Calu3 (cell line): ENCODE measurements at places on chromosomes 5 and 9. TPM values are rescaled to one million over a fixed set of nuclear protein-coding genes. Genes with fewer than 3 reads are reported as not detected.

The TBC1D9B gene
- total RNA-seq: 147 and 148 TPM in 2 replicates

DNA sequence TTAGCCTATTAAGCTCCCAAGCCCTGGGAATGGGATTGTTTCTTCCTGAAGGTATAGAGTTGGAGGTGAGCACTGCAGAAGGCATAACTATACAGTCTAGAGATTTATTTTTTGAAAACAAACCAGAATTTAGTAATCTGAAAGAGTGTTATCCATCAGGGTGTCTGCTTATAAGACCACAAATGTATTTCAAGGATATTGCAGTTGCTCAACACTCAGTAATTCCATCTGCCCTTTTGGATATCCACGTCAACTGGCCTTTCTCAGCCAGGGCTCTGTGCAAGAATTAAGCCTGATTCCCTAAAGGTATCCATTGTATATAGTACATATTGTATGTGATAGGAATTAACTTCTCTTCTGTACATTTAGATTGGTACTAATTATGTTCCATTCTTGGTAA is 15.0 kb upstream of the IL31RA start:
- no peak overlapping the region for H3K27ac ChIP-seq
- H3K4me3 ChIP-seq: no peak overlapping the region
- H3K27me3 ChIP-seq: no peaks in the 10 kb centered on the region
- H3K4me1 ChIP-seq: no peaks in the 10 kb centered on the region
- no peaks in the 10 kb centered on the region for H3K36me3 ChIP-seq

DNA sequence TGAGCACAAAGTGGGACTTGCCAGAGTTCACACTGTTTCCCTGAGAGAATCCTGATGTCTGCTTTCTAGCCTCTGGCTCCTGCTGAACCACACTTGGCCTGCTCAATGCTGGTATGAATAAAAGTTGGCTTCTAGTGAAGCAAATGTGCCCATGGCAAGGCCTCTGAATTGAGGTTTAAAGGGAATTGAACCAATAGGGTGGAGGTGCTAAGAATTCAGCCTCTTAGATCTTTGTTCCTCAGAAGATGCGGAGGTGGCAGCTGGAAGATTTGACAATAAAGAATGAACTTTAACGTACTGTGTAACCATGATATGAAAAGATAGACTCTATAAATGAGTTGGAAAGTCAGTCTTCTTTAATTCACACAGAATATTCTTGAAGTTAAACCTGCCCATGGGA is 57.2 kb downstream of the RASGRF2 start:
- H3K36me3 ChIP-seq: no peaks in the 10 kb centered on the region
- H3K4me3 ChIP-seq: no peak overlapping the region
- H3K27ac ChIP-seq: no peak overlapping the region
- peaks cover 19% of the 10 kb centered on the region for H3K4me1 ChIP-seq

DNA sequence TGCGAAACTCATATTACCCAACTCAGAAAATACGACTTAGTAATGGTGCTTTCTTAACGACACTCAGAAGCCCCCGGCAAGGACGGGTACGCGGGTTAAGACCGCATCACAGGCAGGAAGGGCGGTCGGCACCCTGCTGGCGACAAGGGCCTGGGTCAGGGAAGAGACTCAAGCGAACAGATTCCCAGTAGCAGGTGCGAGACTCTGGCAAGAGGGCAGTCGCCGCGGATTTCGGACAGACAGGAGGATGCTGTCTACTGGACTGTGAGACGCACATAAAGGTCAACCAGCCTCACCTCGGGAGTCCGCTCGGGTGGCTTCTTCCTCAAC is 398 bp downstream of the RAPGEF6 start:
- peaks cover 2% of the 10 kb centered on the region for H3K4me1 ChIP-seq
- peak overlapping the region; percentile 94 for H3K27ac ChIP-seq
- no peaks in the 10 kb centered on the region for H3K27me3 ChIP-seq
- DNase-seq: peak; percentile 72

GRCh38 chr9:109843641-109844040 is 63.6 kb downstream of the PALM2AKAP2 start:
- H3K27ac ChIP-seq: no peak overlapping the region
- H3K4me3 ChIP-seq: no peak overlapping the region
- no peak for DNase-seq
- peaks cover 36% of the 10 kb centered on the region for H3K27me3 ChIP-seq

DNA sequence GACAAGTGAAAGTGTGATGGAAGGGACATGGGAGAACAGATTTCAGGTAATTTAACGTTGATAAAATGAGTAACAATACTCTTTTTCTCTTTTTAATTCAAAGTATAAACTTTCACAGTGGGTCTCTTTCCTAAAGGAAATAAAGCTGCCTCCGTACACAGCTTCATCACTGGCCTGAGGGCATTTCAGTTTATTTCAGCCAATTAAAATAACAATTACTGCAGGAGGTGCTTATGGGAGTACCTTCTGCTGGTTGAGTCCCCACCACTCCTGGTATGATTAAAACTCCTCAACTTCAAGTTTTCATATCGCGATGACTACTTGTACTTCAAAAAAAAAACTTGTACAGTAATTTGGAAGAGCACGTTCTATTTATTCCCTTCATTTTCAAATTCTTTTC is 1845.9 kb downstream of the MAT2B start:
- H3K27me3 ChIP-seq: no peaks in the 10 kb centered on the region
- H3K4me3 ChIP-seq: no peak overlapping the region
- H3K27ac ChIP-seq: no peak overlapping the region

GRCh38 chr9:108534741-108535140 is 321.0 kb downstream of the ACTL7B start:
- no peak overlapping the region for H3K4me3 ChIP-seq
- no peaks in the 10 kb centered on the region for H3K27me3 ChIP-seq
- no peak overlapping the region for H3K27ac ChIP-seq
- no peaks in the 10 kb centered on the region for H3K36me3 ChIP-seq

The MEGF10 gene
- 0.56 and 0.71 TPM in 2 replicates for total RNA-seq
